ENCODE measurements at places on chromosomes 16 and 17. TPM values are rescaled to one million over a fixed set of nuclear protein-coding genes. Genes with fewer than 3 reads are reported as not detected.

GRCh38 chr17:78818152-78818846 is 22.3 kb downstream of the USP36 start:
- no peak for DNase-seq

FOXJ1 gene
- 2.2 TPM for total RNA-seq

DNA sequence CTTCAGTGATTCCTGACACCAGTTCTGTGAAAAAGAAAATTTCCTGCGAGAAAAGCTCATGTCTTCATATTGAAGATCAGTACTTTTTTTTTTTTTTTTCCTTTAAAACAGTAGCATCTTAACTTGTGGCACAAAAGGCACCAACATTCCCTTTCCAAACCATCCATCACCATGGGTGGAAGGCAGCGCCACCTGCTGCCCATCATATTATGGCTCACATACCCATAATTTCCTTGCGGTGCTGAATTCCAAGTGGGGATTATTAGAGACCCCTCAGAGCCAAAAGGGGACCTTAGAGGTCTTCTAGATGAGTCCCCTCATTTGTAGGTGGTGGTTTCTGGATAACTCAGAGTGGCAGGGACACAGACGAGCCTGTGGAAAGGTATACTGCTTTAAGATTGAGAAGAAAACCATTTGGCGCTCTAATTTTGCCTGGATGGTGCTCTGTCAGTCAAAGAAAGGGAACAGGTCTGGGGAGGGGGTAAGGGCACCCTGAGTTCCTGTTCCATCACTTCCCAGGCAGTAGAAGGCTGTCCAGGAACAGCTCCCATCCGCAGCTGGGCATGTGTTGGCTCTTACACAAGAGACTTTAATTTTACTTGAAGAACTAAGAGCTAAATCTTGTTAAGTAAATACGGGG is 7.9 kb upstream of the SOST start:
- DNase-seq, result peak; percentile 83

RSL1D1 gene
- 81.9 TPM for total RNA-seq

GRCh38 chr16:78372277-78372676 is 272.8 kb downstream of the WWOX start:
- no peak for DNase-seq

MYH2 gene
- 0.41 TPM for total RNA-seq

DNA sequence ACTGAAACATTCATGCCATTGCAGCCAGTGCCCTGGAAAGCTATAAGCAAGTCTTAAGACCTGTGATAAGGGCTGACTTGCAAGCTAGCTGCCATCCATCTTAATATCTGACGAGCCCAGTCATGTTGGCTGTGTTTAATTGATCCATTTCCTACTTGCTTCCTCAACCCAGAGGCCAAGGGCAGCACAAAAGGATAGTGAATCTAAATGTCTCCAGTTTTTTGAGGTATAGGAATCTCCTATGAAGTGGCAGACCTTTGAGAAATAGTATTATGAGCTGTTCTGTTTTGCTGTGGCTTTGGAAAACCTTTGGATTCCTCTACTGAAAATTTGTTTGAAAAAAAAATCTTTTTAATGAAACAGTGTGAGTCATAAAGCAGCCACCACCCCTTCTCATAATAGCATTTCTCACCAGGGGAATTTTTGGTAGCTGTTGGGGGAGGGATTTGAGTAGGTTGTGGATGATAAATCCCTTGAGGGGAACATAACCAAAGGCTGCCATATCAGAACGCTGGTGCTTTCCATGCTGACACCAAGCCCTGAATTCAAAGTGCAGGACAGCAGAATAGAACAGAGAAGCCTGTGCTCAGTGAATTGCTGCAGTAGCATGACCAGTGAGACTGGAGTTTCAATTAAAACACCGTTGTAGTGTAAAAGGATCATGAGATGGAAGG is 12.9 kb downstream of the ZNRF1 start:
- DNase-seq, result no peak

HNF1B gene
- total RNA-seq, result 21.1 TPM

- DNase-seq, result peak; percentile 81
Observed at GRCh38 chr16:10971560-10971961, 27.2 kb downstream of the CLEC16A start.

DNA sequence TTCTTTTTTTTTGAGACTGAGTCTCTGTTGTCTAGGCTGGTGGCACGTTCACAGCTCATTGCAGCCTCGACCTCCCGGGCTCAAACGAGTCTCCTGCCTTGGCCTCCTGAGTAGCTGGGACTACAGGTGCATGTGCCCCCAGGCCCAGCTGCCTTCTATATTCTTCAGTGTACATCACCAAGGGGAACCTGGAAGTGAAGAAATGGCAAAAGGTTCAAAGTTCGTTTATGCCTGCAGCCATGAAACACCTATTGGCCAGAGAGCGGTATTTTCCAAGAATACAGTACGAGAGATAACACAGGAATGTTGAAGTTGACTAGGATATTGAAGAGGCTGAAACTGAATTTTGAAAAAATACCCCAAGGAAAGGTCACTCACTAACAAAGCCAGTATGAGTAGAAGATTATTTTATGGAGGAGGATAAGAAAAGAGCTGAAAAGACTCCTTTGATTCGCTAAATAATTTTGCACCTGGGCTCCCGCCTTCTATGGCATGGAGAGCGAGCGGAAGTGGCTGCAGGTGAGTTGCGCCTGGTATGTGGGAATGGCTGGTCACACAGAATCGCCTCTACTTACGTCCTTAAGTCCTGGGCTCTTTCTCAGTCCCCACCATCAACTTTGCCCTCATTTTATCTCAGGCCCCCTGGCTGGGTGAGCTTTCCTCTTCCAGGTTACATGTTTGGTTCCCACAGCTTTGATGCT is 9.8 kb downstream of the ST6GALNAC1 start:
- DNase-seq, result no peak

DNA sequence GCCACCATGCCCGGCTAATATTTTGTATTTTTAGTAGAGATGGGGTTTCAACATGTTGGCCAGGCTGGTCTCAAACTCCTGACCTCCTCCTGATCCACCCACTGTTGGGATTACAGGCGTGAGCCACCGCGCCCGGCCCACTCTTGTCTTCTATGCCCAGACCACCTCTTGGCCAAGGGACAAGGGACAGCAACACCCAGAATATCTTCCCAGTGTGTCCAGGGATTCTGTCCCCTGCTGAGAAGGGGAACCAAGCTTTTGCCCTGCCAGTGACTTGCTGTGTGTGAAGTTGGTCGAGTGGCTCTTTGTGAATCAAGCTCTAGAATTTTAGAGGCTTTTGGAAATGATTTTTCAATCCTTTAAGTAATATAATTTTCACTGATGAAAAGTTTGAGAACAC is 1.7 kb upstream of the MPO start:
- no peak for DNase-seq

TNFRSF13B gene
- 0.98 TPM for total RNA-seq

GRCh38 chr17:10804546-10804945 is 647 bp upstream of the TMEM238L start:
- DNase-seq, result no peak

BIRC5 gene
- 22.4 TPM for total RNA-seq

DNA sequence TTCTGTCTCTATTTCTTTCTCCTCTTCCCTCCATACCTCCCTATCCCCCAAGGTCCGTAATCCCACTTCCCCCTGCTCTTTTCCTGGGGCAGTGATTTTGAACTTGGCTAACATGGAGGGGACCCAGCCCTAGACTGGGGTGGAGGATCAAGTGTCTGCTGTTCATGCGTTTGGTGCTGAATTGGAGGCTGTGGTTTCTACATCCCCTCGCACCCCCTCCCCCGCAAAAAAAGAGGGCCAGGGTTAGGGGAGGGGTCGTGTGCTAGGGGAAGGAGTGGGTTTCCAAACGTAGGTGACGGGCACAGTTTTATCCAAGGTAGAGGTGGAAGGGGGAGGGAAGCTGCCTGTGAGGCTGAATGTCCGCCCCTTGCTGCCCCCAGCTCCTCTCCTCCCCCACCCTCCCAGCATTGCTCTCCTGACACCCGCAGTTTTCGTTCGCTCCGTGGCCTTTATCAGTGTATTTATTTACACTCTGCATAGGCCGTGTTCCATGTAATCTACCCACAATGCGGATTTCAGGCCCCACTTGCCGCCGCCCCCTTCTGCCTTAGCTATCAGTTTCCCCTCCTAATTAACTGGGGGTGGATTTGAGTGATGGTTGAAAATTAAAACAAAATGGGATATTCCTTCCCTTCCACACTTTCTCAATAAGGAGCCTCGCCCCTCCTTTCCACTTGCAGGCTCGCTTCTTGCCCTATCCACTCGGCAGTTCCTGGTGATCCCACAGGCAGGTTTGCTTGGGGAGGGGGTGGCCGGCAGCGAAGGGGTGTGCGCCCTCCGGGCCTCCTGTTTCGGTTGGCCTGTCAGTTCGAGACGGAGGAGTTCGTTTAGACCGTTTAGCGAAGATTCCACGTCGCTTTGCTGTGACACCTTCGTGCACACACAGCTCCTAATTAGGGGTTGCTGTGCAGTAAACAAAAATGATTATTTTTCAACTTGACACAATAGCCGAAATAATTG is 2.0 kb downstream of the GNAO1 start:
- no peak for DNase-seq

KRT39 gene
- total RNA-seq, result not detected

DNA sequence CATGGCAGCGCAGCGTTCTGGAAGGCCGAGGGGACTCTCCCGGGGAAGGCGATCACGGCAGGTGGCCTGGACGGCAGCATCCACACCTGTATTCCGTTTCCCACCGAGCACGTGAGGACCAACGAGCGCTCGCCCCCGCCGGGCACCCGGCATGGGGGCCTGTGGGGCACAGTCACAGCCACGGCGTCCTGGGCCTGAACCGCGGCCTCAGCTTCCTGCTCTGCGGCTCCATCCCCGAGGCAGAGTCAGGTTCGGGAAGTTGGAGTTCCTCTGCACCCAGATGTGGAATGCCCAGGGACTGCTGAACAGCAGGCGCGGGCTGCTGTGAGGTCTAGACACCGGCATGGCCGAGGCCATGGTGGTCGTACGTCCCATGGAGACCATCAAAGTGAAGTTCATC is 1713.9 kb downstream of the TP53TG3F start:
- no peak for DNase-seq

DNA sequence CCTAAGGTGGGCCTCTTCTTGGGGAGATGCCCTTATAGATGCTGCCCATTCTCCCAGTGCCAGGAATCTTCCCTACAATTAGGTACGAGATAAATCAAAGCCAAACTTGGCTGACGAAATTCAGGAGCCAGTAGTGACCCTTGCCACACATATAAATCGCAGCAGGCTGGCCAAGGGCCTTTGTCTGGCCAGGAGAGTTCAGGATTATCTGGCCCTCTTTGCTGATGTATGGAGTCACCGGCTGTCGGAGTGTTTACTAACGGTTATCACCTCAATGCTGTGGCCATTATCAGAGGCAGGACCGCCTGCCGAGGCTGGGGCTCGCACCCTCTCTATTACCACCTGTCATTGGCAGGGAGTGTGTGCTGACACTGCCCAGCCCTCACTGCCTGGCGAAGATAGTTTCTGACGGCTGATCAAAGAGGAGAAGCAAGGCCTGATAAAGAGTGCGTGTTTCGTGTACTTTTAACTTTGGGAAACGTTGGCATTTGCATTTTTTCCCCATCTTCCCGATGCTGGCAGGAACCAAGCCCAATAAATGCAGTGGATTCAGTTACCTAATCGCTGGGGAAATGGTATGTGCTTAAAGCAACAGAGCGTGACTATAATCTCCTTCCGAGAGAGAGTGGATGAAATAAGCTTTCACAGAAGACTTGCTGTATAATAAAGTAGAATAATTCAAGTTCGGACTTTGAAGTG is 32.8 kb upstream of the TBX2 start:
- no peak for DNase-seq

CBX2 gene
- total RNA-seq, result 0.76 TPM

- peak; percentile 63 for DNase-seq
Observed at GRCh38 chr16:681746-682427, 1.7 kb downstream of the STUB1 start.

GRCh38 chr16:62963846-62964245 is 927.6 kb upstream of the CDH8 start:
- DNase-seq, result no peak

DNA sequence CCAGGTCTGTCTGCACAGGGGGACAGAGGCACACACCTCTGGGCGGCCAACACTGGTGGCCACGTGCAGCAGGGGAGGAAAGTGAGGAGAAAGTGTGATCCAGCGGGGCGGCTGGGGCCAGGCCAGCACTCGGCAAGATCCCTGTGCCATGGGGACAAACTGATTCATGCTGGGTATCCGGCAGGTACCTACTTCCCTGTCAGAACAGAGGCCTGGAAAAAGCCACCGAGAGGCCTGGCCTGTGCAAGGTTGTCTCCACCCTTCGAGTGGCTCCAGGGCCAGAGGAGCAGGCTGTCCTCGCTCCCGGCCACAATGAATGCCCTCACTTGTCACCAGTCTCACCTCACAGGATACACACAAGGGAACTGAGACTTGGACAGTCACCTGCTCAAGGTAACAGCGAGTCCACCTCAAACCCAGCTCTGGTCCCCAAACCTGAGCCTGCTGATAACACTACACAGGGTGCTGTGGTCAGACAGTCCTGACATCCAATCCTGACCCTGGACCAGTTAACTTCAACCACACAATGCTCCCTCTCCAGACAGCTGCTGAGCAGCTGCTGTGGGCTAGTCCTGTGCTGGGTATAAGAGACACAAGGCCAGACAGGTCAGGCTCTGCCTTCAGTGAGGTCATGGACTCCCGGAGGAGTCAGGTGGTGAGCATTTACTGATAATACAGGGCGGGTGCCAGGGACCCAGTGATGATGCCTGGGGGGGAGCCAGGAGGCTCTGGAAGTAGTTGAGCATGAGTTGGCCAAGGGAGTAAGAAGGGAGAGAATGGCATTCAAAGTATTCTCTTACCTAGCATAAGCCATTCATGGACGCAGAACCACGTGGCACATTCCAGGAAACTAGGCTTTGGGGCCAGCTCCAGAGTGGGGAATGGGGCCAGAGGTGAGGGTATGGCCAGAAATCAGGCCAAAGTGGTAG is 53.0 kb downstream of the VAC14 start:
- DNase-seq, result no peak

DNA sequence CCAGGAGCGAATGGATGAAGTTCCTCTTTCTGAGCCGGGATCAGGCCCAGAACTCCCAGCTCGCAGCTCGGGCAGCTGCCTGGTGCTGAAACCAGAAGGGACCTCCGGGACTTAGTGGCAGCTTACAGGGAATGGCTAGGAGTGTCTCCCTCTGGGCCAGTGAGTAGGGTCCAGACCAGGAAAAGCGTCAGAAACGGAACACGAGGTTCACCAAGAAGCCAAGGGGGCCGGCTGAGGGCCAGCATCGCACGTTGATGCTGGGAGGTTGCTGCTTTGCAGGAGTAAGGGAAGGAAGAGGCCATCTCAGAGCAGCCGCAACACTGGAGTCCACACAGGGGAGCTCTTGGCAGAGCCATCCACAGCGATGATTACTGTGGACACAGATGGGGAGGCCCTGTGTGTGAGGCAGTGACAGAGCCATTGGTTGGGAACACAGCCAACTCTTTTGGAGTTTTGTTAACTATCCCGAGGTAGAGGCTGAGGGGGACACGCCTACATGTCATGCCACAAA is 74.0 kb upstream of the CREBBP start:
- no peak for DNase-seq

- DNase-seq, result no peak
Observed at GRCh38 chr16:11639925-11640899, 28.0 kb upstream of the SNN start.

SNAI3 gene
- total RNA-seq, result 0.82 TPM

GRCh38 chr16:17998550-17998949 is 338.0 kb downstream of the NPIPA8 start:
- no peak for DNase-seq

SMTNL2 gene
- total RNA-seq, result 1.5 TPM
